ENCODE measurements at places on chromosomes 4 and X.

DNA sequence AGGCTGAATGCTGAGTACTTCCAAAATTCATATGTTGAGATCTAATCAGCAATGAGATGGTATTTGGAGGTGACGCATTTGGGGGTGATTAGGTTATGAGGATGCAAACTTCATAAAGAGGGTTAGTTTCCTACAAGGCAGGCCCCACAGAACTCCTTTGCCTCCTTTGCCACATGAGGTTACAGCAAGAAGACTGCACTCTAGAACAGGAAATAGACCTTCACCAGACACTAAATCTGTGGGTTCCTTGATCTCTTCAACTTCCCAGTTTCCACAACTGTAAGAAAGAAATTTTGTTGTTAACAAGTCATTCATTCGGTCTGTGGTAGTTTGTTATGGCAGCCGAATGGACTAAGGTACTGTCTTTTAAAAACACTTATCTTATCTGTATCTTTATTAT is 681.9 kb upstream of the HS3ST1 start:
- no peak for DNase-seq

GRCh38 chr4:119162174-119162573 is 26.5 kb downstream of the MYOZ2 start:
- no peak for DNase-seq

GRCh38 chrX:56738670-56739069 is 9.6 kb downstream of the NBDY start:
- no peak for DNase-seq

GRCh38 chr4:107564326-107564725 is 155.7 kb downstream of the PAPSS1 start:
- DNase-seq = no peak

- no peak for DNase-seq
These were observed 21.5 kb upstream of the LRAT start for GRCh38 chr4:154722262-154722661.

DNA sequence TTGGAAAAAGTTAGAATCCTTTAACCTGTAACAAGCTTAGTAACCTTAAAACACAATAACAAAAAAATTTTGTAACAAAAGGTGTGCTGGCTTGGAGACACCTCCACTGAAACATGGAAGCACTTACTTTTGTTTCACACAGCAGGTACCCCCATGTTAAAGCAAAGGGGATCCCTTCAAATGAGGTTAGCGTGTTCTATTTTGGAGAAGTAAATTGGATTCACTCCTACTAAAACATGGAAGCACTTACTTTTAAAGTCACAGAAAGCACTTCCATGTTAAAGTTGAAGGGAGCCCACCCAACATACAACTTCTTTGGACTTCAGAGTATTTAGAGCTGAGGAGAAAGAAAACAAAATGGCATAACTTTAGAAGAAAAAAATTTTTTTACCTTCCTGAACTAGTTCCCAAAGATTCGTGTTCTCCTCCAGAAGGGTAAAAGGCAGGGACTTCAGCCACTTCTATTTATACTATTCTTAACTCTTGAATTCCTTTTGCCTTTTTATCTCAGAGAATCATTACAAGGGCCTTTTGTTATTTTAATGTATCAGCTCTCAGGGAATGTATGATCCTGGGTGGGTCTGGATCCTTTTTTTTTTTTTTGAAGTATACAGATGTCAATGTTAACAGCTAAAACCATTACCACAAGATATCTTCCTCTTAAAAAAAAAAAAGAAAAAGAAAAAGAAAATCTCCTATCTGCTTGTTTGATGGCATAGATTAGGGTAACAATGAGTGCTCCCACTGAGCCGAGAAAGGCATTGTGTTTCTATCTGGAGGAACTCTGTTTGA is 11.5 kb downstream of the LARP7 start:
- DNase-seq = no peak

- DNase-seq = no peak
These were observed 84.2 kb downstream of the NPNT start for GRCh38 chr4:105979506-105979905.

DNA sequence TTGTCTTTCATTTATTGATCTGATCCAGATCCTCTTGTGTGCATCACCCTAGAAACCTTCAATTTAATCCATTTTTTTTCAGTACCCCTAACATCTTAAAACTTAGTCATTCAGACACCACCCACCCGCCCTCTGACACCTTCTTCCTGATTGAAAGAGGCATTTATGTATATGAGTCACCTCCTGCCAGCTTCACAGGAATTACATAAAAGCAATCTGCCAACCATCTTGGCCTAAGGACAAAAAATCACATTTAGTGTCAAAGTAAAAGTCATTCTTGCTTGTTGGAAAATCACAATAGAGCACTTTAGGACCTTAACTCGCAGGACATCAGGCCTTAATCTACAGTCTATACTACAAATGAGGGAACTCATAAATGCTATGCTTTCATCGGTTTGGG is 52.1 kb downstream of the NDST3 start:
- DNase-seq = no peak

- DNase-seq = no peak
These were observed 149.6 kb upstream of the MID1 start for GRCh38 chrX:10769696-10770619.

DNA sequence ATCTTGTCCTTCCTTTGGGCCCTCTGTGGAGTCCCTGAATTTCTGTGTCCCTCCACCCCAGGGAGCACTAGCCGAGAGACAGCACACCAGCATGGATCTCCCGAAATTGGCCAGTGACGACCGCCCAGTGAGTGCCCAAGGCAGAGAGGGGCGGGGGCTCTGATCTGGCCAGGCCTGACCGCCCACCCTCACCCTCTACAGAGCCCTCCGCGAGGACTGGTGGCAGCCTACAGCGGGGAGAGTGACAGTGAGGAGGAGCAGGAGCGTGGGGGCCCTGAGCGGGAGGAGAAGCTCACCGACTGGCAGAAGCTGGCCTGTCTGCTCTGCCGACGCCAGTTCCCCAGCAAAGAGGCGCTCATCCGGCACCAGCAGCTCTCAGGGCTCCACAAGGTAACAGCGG is 8.4 kb upstream of the UBA1 start:
- DNase-seq = no peak

GRCh38 chr4:141524116-141524515 is 112.3 kb upstream of the IL15 start:
- DNase-seq = no peak

GRCh38 chrX:134868771-134869495 is 121.9 kb upstream of the SMIM10 start:
- no peak for DNase-seq

GRCh38 chrX:154717824-154718223 is 33.1 kb downstream of the GAB3 start:
- no peak for DNase-seq

DNA sequence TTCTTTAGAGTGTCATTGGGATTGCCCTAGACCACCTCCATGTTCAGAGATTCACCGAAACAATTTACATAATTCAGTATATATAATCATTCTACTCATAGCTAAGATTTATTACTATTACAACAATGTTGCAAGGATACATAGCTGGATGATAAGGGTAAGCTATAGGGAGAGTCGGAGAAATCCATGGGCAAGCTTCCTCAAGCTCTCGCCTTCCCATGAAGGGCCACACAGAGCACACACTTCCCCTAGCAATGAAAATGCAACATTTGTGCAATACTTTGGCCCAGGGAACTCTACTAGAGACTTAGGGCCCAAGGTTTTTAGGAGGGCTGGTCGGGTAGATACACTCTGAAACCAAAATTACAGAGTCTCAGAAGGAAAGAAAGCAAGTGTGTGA is 49.7 kb upstream of the ABCG2 start:
- no peak for DNase-seq

DNA sequence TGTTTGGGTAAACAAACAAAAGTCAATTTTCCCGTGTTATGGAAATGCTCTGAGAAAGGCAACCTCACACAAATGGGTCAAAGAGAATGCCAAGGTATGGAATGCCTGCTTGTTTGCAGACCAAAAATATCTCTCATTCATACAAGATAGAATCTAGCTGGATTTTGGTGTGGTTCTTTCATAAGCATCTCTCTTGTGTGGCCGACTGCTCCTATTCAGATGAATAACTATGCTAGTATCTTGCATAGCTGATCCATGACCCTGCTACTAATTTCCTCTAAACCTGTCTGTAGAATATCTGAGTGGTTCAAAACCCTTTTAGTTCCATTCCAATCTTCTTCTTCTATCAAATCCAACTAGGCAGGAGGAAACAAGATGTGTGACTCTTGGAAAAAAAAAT is 28.2 kb upstream of the SORBS2 start:
- DNase-seq = no peak
